Regular cardiac myocyte (primary cell): ENCODE measurements at places on chromosomes 16 and 17. TPM values are rescaled to one million over a fixed set of nuclear protein-coding genes. Genes with fewer than 3 reads are reported as not detected.

The SCARF1 gene
- total RNA-seq: 0.96 and 3.1 TPM in 2 replicates

The SPSB3 gene
- total RNA-seq: 21.5 and 37.5 TPM in 2 replicates

The WNK4 gene
- total RNA-seq: 3.5 and 4.5 TPM in 2 replicates

The CRISPLD2 gene
- total RNA-seq: 3.3 and 14.1 TPM in 2 replicates

The SLC5A11 gene
- total RNA-seq: not detected in 2 replicates

The NPB gene
- total RNA-seq: 0.58 and 0.85 TPM in 2 replicates

The KCTD19 gene
- total RNA-seq: under 0.01 TPM in 1 of 2 replicates, not detected in the other

The SLC13A2 gene
- total RNA-seq: not detected in 2 replicates
